ENCODE measurements at places on chromosomes 2 and 18.

- DNase-seq, result no peak
These were observed 172.6 kb upstream of the PID1 start for GRCh38 chr2:229443546-229444268.

- no peak for DNase-seq
These were observed 732.6 kb upstream of the CDH7 start for GRCh38 chr18:65018184-65018583.

GRCh38 chr2:234377761-234378391, 119.0 kb downstream of the ARL4C start:
- no peak for DNase-seq

GRCh38 chr2:31097962-31098613, 40.2 kb downstream of the GALNT14 start:
- no peak for DNase-seq

GRCh38 chr2:177295484-177295883, 31.0 kb upstream of the NFE2L2 start:
- no peak for DNase-seq

DNA sequence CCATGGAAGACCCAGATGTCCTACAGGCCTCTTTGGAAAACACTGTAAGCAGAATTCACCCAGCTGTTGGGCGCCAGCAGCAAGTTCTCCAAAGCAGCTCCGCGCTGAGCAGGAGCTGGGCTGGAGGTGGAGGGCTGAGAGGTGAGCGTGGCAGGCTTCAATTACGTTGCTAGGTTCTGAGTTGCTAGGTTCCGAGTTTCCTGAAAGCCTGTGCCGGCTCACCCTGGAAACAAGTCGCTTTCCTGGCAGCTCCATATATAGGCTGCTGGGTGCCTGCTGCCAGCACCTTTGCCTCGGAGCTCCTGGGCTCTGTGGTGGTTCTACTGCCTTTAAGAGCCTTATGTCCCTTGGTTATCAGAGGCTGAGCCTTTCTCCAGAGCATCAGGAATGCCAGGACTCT, 14.4 kb upstream of the EGR4 start:
- no peak for DNase-seq

DNA sequence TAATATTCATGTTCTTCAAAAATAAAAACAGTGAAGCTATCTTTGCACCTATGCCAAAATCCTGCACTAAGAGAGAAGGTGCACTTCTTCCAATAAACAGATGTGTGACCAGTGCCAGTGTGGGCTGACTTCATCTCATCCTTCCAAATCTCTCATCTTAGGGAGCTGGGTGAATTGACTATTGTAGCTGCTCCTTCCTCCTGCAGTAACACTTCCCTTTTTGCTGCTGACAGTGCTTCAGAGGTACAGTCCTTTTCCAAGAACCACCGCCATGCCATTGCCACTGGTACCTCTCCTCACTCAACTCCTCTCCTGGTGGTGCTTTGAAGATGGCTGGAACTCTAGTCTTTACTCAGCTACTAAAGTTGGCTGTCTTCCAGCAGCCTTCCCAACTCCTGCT, 42.1 kb upstream of the ARHGAP25 start:
- DNase-seq, result no peak

DNA sequence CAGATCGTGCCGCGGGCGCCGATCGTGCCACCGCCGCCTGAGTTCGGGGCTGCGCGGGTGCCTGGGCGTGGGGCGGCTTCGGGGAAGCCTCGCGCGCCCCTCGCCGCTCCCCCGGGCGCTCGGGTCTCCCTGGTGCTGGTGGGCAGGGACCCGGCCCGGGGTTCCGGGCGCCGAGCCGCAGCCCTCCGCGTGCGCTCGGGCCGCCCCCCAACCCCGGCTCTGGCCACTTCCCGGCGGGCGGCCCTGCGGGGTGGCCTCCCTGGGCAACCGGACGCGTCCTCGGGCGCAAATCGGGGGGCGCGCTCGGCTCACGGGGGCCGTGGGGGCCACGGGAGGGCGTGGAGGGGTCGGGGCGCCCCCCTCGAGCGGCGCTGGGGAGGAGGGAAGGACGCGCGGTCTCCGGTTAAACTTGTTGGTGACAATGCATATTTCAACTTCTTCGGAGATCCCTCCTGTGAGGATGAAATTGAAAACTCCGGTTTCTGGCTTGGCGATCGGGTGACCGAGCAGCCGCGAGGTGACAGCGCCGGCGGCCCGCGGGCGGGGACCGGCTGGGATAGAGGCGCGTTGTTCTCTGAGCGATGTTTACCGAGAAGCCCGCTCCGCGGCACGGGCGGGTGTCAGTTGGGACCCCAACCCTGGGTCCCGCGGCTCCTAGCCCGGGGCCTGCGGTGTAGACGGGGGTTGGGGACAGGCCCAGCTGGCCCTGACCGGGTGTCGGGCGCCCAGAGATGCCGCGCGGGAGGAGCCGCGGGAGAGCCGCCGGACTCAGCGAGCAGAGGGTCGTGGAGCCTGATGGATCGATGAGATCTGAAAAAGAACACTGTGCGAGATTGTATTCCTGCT, 676 bp downstream of the SH3BP4 start:
- no peak for DNase-seq

- no peak for DNase-seq
These were observed 528 bp upstream of the PPP4R3B start for GRCh38 chr2:55618025-55618274.

DNA sequence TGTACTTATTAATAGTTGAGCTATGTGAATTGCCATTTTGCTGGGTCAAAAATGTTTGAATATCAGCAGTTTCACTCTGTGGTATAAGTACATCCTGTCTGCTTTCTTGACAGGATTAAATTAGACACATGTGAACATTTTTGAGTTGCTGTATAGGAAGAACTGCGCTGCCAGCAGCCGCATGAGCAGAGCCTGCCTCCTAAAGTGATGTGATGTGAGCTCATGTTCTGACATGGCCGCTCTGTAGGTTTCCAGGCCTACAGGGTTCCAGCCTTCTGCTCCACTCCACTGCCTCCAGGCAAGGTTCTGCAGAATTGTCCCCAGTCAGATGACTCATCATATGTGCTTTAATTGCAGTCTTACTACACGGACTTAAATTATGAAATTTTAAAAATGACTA, 119.7 kb upstream of the NFATC1 start:
- peak; percentile 6 for DNase-seq

DNA sequence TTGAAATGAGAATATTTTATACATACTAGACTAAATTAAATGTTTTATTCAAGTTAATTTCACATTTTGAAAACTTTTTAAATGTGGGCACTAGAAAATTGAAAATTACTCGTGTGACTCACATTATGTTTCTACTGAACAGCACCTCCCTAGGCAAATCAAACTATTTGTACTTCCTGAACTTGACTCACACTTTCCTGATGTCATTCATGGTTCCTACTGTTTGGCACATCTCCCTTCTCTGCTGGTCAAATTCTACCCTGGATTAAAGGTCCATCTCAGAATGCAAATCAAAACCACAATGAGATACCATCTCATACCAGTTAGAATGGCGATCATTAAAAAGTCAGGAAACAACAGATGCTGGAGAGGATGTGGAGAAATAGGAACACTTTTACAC, 16.7 kb downstream of the LHCGR start:
- DNase-seq, result no peak

DNA sequence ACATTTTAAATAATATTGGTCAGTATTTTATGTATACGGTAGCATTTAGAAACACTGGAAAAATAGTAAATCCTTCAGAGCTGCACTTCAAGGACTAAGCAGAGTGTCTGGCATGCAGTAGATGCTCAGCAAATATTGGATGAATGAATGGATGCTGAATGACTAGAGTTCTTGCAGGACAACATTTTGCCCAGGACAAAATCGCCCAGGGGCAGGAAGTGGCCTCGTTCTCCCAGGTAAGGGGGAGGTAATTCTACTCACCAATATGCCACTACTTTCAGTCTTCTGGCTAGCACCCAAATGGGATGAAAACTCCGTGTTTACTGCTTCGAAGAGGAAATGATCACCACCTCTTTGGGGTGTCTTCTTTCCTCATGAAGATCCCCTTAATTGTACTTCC, 4.0 kb upstream of the DGUOK start:
- no peak for DNase-seq
